ENCODE measurements at places on chromosomes 7 and 10.

- DNase-seq: no peak
Observed at GRCh38 chr10:127435246-127435645, 113.9 kb upstream of the NPS start.

DNA sequence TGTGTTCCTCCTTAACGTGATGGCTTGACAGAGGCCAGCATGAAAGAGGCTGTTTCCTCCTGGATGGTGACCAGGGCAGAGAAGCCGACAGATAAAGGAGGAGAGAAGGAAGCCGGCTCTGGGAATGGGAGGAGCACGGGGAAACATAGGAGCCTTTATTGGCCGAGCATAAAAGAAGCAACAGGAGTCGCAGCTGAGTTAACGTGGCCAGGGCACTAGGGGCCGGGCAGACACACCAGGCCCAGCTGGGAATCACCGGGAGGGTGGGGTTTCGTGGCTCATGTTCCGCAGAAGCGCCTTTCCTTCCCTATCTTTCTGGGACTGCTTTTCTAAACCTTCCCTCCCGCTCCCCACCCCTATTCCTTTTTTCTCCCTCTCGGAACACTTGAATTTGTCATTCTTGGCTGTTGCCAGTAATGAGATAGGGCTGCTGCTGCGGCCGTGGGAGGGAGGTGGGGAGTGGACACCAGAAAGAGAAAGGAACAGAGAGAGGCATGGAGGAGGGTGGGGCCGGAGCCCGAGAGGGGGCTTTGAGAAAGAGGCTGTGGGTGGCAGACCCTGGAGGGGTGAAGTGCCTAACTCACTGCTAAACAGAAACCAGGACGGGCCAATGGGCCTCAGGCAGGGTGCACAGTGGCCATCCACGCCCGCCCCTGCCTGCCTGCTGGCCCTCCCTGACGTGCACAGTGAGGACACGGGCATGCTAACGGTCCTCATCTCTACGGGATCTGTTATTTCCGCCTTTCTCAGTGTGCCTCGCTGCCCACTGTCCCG is 65.2 kb downstream of the COL13A1 start:
- no peak for DNase-seq

- DNase-seq: peak; percentile 65
Observed at GRCh38 chr7:120272261-120272660, 714 bp upstream of the KCND2 start.

DNA sequence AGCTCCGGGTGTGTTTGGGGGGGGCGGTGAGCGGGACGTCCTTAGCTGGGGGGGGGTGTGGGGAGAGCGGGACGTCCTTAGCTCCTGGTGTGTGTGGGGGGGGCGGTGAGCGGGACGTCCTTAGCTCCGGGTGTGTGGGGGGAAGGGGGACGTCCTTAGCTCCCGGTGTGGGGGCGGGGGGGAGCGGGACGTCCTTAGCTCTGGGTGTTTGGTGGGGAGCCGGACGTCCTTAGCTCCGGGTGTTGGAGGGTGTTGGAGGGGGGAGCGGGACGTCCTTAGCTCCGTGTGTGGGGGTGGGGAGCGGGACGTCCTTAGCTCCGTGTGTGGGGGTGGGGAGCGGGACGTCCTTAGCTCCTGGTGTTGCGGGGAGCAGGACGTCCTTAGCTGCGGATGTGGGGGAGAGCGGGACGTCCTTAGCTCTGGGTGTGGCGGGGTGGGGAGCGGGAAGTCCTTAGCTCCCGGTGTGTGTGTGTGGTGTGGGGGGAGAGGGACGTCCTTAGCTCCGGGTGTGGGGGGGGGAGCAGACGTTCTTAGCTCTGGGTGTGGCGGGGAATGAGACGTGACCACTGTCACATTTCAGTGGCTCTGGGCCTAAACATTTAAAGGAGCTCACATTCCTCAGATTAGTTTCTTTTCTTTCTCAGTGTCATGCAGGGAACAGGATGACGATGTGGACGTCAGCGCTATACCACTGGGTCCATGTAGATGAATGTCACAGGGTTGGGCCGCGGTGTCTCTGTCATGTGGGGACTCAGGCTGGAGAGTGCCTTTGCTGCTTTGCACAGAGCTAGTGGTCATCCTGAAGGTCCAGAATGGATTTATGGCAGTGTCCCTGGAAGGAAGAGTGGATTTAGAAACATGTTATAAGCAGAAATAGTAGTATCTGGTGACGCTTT is 7.5 kb downstream of the DYNC2I1 start:
- DNase-seq: peak; percentile 51

Measured in Kasumi-1 (cell line).